ENCODE measurements at places on chromosomes 4 and X. TPM values are rescaled to one million over a fixed set of nuclear protein-coding genes. Genes with fewer than 3 reads are reported as not detected.

SPIN4 gene
- 2.9 TPM for total RNA-seq

PRR32 gene
- total RNA-seq: not detected

DNA sequence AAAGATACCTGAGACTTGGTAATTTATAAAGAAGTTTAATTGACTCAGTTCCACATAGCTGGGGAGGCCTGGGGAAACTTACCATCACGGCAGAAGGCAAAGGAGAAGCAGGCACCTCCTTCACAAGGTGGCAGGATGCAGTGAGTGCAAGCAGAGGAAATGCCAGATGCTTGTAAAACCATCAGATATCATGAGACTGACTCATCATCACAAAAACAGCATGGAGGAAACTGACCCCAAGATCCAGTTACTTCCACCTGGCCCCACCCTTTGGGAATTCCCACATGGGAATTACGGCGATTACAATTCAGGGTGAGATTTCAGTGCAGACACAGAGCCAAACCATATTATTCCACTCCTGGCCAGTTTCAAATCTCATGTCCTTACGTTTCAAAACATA is 514.7 kb upstream of the SPANXN1 start:
- no peak for DNase-seq

CDX4 gene
- not detected for total RNA-seq

DNA sequence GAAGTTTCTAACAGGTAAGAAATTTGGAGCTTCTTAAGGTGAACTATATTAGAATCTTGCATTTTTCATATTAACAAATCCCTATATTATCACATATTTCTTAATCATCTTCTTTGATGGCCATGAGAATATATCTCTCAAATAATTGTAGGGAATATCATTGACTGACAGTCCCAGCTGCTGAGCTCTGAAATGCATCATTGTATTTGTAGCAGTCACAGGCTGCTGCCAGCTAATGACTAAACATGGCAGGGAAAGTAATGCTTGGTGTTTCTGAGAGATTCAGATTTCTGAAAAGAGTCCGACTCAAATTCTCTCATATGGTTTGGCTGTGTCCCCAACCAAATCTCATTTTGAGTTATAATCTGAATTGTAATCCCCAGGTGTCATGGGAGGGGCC is 171.9 kb downstream of the TRAM1L1 start:
- no peak for DNase-seq

GRCh38 chr4:70559211-70559830 is 32.7 kb upstream of the AMBN start:
- DNase-seq: no peak

DNA sequence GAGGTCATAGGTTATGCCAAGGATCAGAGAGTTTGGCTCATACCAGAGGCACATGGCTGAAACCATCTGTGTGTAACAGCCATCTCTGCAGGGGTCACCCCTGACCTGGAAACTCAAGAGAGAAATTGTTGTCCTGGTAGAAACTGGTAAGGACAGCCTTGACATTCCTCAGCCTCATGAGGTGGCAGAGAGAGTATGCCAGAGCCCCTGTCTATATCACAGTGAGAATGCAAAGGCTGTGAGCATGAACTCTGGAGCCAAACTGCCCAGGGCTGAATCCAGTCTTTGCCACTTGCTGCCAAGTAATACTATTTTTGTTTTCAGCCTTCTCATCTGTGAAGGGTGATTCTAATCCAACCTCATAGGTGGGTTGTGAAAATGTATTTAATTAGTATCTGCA is 37.1 kb upstream of the CCDC149 start:
- DNase-seq: no peak

- DNase-seq: no peak
These were observed 63.1 kb downstream of the DIPK2B start for GRCh38 chrX:45137531-45137930.

GRCh38 chr4:168259096-168259495 is 59.5 kb downstream of the DDX60 start:
- DNase-seq: no peak

GRCh38 chrX:80578517-80579105 is 158.4 kb downstream of the TENT5D start:
- no peak for DNase-seq

DNA sequence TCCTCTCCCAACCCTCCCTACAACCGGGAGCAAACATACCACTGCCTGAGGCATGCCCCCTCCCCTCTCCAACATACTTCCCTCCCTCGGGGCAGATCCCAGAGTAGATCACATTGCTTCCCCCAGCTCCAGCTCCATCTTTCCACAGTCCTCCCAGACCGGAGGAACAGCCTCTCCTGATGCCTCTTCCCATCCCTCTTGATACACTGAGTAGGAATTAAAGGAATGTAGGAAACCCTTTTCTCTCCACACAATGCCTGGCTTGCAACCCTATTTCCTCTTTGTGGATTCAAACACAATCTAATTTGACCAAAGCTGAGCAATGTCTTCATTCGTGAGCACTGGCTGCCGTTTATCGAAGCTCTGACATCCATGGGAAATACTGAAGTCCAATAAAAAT is 339.8 kb downstream of the BCOR start:
- no peak for DNase-seq

DNA sequence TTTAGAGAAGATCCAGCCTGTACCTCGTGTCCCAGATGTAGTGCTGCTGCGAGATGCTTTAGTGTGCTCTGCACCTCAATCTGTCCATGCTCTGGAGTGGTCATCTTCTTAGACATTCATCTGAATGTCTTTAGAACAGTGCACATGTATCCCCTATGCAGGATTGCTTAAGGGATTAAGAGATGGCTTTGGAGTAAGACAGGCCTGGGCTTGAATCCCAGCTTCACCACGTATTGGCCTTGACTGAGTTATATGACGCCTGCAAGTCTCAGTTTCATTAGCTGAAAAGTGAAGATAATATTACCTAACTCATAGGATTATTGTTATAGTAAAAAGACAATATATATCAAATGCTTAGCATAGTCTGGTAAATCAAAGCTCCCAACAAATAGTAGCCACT is 98.3 kb downstream of the NFKB1 start:
- no peak for DNase-seq

- DNase-seq: no peak
These were observed 102.5 kb downstream of the POLA1 start for GRCh38 chrX:24796204-24796603.
